Subcutaneous preadipocyte (primary cell): ENCODE measurements at places on chromosomes 6 and 20. TPM values are rescaled to one million over a fixed set of nuclear protein-coding genes. Genes with fewer than 3 reads are reported as not detected.

CRISP2 gene
- not detected in 2 replicates for total RNA-seq

CST1 gene
- total RNA-seq = 0.20 TPM in 1 of 2 replicates, not detected in the other

ZNF334 gene
- under 0.01 and 0.37 TPM in 2 replicates for total RNA-seq

RFX6 gene
- total RNA-seq = not detected in 2 replicates

C6orf58 gene
- total RNA-seq = 0.20 TPM in 1 of 2 replicates, not detected in the other

ULBP2 gene
- total RNA-seq = 1.5 and 2.2 TPM in 2 replicates

CARMIL1 gene
- total RNA-seq = 18.4 and 18.8 TPM in 2 replicates

TCP11 gene
- 0.37 and 0.59 TPM in 2 replicates for total RNA-seq

YIPF3 gene
- 62.8 and 68.0 TPM in 2 replicates for total RNA-seq
